ENCODE measurements at places on chromosomes 1 and 21.

DNA sequence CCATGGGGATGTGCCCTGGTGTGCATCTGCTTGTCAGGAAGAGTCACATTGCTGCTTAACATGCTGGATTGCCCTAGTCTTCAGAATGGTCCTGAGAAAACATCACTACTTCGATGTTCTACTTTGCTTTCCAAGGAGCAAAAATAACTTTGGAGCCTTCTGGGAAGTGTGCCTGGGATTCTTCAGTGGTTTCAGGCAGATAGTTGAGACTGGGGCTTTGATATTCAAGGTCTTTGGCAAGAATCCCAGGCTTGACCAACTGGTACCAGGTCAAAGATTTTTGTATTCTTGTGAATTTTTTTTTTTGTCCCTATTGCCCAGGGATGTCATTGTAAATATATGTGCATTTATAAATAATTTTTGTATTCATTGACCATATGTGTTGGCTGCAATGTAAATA is 51.4 kb downstream of the LRIG2 start:
- no peak for DNase-seq

- no peak for DNase-seq
These were observed 48.4 kb downstream of the ZBTB40 start for GRCh38 chr1:22500058-22500457.

DNA sequence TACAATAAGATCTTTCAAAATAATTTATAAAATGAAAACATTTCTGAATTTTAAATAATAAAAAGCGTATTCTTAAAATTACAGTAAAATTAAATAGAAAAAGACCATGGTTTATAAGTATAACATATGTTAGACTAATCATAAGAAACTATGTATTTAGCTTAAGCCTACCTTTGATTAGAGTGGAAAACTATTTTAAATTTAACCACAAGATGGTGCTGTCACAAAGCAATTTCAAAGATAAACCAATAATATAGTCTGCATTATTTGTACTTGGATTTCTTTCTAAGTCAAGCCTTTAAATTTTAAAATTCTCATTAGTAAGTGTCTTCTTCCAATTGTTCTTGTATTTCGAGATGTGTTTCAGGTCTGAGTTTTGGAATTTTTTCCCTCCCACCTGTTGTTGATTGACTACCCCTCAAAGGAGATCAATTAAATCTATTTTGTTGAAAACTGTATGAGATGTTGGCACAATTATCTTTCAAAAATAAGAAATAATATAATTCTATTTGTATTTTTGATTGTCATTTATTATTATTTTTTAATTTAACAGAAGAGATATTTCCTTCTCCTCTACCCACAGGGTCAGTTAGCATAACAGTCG is 459.8 kb downstream of the KCNT2 start:
- peak; percentile 27 for DNase-seq

DNA sequence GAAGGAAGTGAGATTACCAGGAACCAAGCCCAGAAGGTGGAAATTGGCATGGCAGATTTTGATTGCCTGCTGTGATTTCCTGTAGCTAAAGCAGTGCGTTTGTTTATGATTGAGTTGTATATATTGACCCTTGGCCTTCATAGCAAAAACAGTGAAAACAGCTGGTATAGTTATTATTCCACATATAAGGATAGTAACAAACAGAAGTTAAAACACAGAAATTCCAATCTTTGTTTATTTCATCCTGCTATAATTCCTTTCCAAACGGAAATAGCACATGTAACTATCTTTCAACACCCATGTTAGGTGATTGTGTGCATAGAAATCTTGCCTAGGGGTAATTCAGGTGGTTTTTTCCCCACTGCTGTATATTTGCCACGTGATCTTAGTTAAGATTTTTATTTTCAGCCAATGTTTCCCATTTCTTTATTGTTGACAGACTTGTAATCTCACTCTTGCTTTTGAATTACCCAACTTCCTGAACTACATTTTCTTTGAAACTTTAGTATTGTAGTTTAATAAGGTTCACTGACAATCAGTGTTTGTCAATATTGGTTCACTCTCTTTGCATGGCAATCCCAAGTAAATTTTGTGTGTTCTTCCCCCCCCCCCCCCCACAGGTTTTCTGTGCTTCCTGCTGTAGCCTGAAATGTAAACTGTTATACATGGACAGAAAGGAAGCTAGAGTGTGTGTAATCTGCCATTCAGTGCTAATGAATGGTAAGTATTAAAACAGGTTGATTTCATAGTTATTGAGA is 102.7 kb downstream of the CC2D1B start:
- DNase-seq = no peak

GRCh38 chr1:76390456-76390855 is 315.9 kb downstream of the ST6GALNAC3 start:
- DNase-seq = peak; percentile 98

DNA sequence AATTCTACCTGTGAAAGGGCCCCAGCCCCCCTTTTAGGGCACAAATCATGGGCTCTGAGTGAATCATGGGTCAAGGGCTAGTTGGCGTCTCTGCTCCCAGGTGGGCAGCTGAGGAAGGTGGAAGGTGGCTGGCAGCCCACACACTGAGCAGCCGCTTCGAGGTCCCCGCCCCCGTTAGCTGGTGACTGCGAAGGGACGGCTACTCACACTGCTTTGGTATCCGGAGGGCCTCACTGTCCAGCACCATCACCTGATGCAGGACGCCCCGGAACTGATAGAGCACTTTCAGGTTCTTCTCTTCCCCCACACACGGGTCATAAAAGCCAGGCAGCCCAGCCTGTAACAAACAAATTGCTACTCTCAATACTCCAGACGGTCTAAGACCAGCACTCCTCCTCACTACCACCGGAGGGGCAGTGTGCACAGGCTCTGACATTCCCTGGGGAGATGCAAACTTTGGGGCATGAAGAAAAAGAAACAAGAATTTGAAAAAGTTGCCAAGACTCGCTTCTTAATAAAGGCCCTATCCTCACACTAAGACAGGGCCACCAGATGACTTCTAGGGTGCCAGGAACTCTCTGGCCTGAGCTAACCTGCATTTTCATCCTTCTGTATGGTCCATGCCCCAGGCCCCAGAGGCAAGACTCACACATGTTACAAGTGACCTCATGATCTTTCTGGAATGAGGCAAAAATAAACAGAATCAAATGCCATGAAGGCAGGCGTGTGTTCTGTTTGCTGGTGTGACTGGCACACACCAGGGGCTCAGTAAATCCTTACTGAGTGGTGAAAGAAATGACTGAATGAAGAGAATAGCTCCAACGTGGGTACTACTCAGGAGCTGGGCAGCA is 11.5 kb downstream of the THAP3 start:
- no peak for DNase-seq
